Activated CD4-positive, CD25-positive, alpha-beta regulatory T cell treated with anti-CD3 and anti-CD28 coated beads, Interleukin-2, amount 50 U/mL, for 24 hours (primary cell): ENCODE measurements at places on chromosomes 16 and 17.
A peak's percentile ranks its signal among the peaks of the same experiment; 100 is the strongest.

DNA sequence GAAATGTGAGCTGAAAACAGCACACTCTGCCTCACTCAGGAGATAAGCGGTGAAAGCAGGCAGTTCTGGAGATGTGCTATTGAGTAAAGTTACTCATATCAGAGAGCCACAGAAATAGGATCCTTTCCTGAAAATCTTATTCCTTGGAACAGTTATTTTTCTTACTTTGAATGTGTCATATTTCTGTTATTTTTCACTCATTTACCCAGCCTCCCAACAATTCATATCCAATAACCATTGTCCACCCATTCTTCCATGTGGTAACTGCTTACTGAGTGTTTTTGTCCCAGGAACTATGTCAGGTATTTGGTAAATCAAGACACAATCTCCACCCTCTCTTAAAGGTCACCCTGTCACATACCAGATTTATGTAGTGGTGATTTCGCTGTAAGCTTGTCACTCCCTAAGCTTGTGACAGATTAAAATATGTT is 144.9 kb downstream of the PARN start:
- ATAC-seq: no peak

GRCh38 chr16:30184096-30184890 is 891 bp downstream of the CORO1A start:
- peak; percentile 9 for ATAC-seq

GRCh38 chr16:77939968-77940367 is 82.4 kb upstream of the CLEC3A start:
- ATAC-seq: no peak

GRCh38 chr16:66668777-66669444 is 27.6 kb downstream of the CMTM4 start:
- ATAC-seq: no peak

GRCh38 chr17:11151818-11152425 is 89.1 kb upstream of the SHISA6 start:
- no peak for ATAC-seq

DNA sequence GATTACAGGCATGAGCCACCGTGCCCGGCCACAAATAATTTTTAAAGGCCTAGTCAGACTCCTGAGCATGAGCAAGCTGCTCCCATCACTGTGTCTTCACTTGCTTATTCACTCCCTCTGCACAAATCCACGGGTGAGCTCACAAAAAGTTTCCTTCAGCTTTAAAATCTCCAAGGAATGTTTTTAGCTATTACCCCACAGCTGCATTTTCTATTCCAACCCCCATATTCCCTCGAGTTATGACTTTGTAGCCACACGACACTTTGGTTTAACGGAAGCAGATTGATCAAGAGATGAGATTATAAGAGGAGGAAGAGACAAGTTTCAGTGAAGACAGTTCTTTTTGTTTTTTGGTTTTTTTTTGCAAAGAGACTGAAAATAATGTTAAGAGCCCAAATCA is 49.1 kb upstream of the SLC25A19 start:
- no peak for ATAC-seq

- no peak for ATAC-seq
Measured at GRCh38 chr16:88585927-88586581, 15.9 kb downstream of the ZC3H18 start.

DNA sequence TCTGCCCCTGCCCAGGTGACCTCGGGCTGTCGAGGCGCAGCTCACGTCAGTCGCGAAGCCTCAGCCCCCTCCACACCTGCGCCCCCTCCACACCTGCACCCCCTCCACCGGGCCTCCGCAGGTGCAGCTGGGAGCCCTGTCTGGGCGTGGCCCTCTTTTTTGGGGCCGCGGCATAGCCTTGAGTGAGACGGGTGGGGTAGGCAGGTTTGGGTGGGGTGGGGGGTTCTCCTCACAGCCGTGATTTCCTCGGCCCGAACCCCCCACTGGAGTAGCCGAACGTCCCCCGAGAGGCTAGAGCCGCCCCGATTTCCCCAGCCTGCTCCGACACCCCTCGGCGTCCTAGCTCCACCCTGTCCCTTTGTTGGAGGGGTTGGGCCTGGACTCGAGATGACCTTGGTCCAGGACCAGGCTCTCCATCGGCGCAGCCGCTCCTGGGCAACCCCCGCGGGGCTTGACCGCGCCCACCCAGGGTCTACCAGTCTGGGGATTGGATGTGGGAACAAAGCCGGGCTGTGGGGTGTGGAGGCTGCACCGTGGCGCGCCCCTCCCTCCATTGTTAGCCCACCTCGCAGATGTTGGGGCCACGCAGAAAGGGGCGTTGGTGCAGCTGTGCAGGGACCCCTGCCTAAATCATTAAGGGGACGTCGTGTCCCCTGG is 626 bp downstream of the TUBB3 start:
- ATAC-seq: no peak

DNA sequence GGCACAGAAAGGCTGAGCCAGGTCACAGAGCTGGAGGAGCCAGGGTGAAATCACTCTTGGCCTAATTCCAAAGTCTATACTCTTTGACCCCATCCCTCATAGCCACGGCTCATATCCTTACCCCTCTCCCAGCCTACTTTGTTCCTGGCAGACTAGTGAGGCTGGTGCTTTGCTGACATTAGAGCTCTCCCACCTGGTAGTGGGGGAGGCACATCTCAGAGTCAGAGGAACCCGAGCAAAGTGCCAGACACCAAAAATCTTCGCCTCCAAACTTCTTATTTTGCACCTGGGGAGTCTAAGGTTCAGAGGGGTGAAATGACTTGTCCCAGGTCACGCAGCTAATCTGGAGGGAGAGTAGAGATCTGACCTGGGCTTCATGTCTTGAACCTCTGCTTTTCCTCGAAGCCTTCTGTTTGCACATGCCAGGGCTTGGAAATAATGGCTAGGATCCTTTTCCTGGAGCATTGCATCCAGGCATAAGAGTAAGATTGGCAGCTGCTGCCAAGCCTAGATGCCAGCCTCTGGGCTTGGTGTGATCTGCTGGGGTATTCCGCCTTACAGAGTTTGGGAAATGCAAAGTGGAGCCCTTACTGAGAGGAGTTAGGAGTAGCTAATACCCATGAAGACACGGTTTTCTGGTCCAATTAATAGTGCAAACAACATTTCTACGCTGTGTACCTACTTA is 126.9 kb downstream of the SPACA3 start:
- no peak for ATAC-seq

- ATAC-seq: no peak
Measured at GRCh38 chr16:3485821-3486505, 9.3 kb downstream of the C16orf90 start.

- no peak for ATAC-seq
Measured at GRCh38 chr16:81738783-81739496, 40.2 kb upstream of the PLCG2 start.

DNA sequence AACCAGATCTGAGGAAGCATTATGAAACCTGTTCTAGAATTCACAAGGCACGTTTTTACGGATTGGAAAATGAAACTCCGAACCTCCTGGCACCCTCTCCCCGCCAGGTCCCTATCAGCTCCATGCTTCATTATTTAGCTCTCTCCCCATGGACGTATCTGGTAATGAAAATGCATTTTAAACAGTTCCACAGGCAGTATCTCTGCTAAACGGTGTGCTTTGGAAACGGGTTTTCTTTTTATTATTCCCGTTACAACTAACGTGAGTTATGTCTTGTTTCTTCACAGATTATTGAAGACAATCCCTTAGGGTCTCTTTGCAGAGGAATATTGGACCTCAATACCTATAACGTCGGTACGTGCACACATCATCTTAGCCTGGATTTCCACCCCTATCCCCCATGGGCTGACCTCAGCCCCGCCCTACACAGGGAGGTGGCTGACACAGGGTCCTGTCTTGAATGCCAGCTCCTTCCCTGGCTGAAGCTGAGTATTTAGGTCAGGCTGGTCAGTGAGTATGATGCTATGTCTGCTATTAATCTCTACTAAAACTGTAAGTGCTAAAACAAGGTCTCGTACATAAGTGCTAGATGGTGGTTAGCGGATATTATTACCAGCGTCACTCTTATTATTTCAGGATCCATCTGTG is 82.9 kb downstream of the SDR42E1 start:
- no peak for ATAC-seq

GRCh38 chr16:77165006-77165405 is 26.0 kb upstream of the MON1B start:
- no peak for ATAC-seq

GRCh38 chr17:49903523-49903922 is 55.7 kb upstream of the TAC4 start:
- ATAC-seq: no peak

GRCh38 chr17:68344701-68345136 is 53.4 kb downstream of the ARSG start:
- ATAC-seq: no peak

GRCh38 chr17:79463421-79464317 is 147.2 kb downstream of the RBFOX3 start:
- ATAC-seq: no peak

DNA sequence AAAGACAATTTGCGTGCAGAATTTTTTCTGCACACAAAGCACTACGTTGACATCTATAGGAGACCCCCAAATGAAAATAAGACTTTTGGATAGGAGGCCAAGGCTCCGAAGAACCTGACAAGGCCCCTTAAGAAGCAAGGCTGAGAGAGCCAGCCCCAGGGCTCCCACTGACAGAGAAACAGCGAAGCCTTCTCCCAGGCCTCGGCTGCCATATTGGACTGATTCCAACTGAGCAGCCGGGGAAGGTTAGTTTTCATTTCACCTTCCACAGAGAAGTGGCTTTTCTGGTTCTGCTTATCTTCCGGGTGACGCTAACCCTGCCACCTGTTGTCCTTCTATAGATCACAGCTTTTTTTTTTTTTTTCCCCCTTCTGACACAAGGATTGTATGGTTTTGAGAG is 356.7 kb downstream of the SOX9 start:
- no peak for ATAC-seq

DNA sequence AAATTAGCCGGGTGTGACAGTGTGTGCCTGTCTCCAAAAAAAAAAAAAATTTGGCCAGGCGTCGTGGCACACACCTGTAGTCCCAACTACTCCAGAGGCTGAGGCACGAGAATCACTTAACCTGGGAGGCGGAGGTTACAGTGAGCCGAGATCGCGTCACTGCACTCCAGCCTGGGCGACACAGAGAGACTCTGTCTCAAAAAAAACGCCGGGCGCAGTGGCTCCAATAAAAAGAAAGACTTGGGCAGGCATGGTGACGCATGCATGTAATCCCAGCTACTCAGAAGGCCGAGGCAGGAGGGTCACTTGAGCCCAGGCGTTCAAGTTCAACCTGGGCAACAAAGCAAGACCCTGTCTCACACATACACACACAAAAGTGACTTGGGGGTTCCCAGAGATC is 3.6 kb downstream of the LSM12 start:
- no peak for ATAC-seq

DNA sequence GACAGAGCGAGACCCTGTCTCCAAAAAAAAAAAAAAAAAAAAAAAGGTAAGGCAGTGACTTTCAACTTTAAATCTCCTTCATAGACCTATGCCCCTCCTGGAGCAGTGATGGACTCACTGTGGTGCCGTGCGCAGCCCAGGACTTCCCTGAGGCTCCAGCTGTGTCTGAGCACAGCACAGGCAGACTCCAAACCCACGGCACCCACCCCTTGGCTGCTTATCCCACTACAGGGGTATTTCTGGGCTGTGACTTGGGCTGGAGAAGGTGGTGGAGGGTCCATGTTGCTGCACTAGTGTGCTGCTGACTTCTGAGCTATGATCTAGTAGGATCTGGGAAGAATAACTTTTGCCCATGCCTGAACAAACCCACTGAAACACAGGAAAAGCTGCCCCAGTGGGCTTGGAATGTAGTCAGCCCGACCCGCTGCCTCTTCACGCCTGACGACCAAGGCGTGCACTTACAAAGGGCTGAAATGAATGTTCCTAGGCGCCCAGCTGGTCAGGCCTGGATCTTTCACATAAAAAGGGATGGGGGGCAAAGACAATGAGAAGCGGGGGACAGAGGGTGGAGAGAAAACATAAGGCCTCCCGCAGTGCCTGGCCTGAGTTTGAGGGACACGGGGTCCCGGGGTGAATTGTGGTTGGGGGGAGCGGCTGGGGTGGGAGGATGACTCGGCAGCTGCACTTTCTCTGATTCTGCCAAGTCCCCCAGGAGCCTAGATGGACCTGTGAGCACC is 83.0 kb downstream of the IRF8 start:
- ATAC-seq: no peak

DNA sequence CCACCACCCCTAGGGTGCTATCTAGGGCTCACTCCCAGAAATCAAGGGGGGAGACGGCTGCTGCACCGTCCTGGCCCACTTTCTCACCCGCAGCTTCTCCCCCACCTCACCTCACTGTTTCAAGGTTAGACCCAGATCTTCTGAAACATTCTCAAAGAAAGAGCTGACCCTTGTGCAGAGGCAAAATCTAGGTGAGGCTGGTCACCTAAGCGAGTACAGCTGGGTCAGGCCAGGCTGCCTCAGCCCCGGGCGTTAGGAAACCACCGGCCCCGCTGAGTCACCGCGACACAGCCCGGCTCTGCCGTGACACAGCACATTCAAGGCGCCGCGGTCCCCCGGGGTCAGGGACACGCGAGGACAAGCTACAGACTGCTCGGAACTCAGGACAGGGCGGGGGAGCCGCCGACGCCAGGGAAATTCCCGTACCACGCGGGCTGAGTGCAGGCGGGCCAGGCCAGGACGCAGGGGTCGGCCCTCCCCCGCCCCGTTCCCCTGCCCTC is 27.1 kb downstream of the GNPTG start:
- peak; percentile 83 for ATAC-seq

- no peak for ATAC-seq
Measured at GRCh38 chr17:29032013-29032856, 10.7 kb upstream of the PIPOX start.

DNA sequence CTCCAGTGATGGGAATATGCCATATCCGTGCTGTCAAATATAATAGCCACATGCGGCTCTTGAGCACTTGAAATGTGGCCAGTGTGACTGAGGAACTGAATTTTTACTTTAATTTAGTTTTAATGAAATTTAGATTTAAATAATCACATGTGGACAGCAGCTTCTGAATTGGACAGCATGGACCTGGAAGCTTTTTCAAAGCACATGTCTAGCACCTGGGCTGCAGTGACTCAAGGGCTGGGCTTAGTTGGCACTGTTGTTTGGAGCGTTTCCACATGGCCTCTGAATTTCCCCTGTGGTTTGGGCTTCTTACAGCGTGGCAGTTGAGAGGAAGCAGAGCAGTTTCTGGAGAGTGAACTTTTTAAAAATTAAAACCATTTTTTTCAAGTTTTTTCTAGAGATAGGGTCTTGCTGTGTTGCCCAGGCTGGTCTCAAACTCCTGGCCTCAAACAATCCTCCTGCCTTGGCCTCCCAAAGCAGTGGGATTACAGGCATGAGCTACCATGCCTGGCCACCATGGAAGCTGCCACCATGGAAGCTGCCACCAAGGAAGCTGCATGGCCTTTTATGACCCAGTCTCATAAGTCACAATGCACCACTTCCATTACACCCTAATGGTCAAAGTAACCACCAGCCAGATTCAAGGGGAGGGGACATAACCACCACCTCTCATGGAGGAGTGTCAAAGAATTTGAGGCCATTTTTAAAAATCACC is 6.7 kb upstream of the TOB1 start:
- ATAC-seq: peak; percentile 84

DNA sequence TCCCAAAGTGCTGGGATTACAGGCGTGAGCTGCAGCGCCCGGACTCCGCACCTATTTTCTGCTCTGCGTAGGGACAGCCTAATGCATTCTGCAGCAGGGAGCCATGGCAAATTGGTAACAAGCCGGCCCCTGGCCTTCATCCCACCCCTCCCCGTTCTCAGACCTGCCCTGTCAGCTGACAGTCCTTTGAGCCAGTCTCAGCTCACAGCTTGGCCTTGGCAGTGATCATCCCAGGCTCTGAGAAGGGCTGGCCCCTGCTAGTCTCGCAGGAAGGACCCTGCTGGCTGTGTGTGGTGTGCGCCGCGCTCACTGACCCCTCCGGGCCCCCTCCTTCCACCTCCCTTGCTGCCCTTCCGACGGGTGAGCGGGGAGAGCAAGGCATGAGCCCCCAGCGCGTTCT is 10.3 kb upstream of the NPTX1 start:
- ATAC-seq: no peak

GRCh38 chr16:49351096-49351487 is 22.5 kb upstream of the C16orf78 start:
- no peak for ATAC-seq
